ENCODE measurements at places on chromosomes 6 and 20.

- peaks cover 13% of the 10 kb centered on the region for H3K4me1 ChIP-seq
- no peak overlapping the region for H3K4me3 ChIP-seq
- H3K36me3 ChIP-seq = peaks cover 45% of the 10 kb centered on the region
- no peak for DNase-seq
- no peaks in the 10 kb centered on the region for H3K27me3 ChIP-seq
These were observed 38.6 kb upstream of the PLCG1 start for GRCh38 chr20:41098703-41099250.

- H3K27me3 ChIP-seq = peaks cover 12% of the 10 kb centered on the region
- H3K27ac ChIP-seq = no peak overlapping the region
- H3K36me3 ChIP-seq = no peaks in the 10 kb centered on the region
- no peak for DNase-seq
These were observed 12.4 kb downstream of the ADGRF5 start for GRCh38 chr6:46909371-46909770.

- H3K4me1 ChIP-seq = no peaks in the 10 kb centered on the region
- no peak for DNase-seq
- H3K27me3 ChIP-seq = peaks cover 5% of the 10 kb centered on the region
These were observed 49.2 kb downstream of the GMDS start for GRCh38 chr6:2196079-2196679.

DNA sequence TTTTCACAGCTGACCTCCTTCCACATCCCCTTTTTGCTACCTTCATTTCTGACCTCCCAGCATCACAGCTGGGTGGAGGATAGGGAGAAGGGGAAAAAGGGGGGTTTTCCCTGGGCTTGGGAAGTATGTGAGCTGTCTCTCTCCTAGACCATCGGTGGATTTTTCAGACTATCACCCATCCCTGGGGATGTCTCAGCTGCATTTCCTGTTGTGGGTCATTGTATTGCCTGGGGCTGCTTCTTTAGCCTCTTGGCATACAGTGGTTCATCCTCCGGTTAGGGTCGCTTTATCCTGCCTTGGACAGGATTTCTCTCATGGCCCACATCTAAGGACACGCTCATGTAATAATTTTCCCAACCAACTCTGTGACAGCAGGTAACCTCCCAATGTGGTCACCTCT is 142.5 kb upstream of the ARG1 start:
- no peak for DNase-seq
- H3K4me1 ChIP-seq = peaks cover 17% of the 10 kb centered on the region
- no peak overlapping the region for H3K4me3 ChIP-seq
- H3K27ac ChIP-seq = no peak overlapping the region
- no peaks in the 10 kb centered on the region for H3K27me3 ChIP-seq

- H3K4me1 ChIP-seq = peaks cover 28% of the 10 kb centered on the region
- H3K4me3 ChIP-seq = no peak overlapping the region
- H3K27ac ChIP-seq = no peak overlapping the region
- no peaks in the 10 kb centered on the region for H3K36me3 ChIP-seq
- peaks cover 3% of the 10 kb centered on the region for H3K27me3 ChIP-seq
These were observed 38.6 kb upstream of the PIM1 start for GRCh38 chr6:37131104-37131959.

DNA sequence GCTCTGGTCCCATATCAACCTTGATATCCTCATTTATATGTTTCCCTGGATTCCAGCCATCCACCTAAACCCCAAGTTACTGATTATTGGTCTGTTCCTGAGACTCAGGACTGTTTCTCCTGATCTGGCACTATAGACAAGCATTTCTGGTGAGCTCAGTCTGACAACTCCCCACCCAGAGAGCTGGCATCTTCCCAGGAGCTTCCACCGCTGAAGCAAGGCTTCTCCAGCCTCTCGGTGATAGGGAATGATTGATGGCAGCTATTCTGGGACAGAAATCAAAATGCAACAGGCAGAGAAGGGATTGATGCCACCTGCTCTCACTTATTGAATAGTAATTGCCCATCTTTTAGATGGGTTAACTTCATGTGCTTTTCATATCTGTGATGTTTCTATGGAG is 169.7 kb upstream of the GGTLC1 start:
- H3K27me3 ChIP-seq = peaks cover 5% of the 10 kb centered on the region
- DNase-seq = no peak
- no peaks in the 10 kb centered on the region for H3K36me3 ChIP-seq
- H3K4me1 ChIP-seq = peaks cover 8% of the 10 kb centered on the region
- no peak overlapping the region for H3K4me3 ChIP-seq

GRCh38 chr20:62141397-62142251 is 1.6 kb downstream of the PSMA7 start:
- H3K4me3 ChIP-seq = peak overlapping the region; percentile 90
- no peak for DNase-seq
- H3K36me3 ChIP-seq = peaks cover 45% of the 10 kb centered on the region
- H3K27ac ChIP-seq = peak overlapping the region; percentile 91
- no peaks in the 10 kb centered on the region for H3K27me3 ChIP-seq

GRCh38 chr6:130890521-130890971 is 63.3 kb downstream of the SMLR1 start:
- DNase-seq = no peak
- no peaks in the 10 kb centered on the region for H3K4me1 ChIP-seq
- H3K27me3 ChIP-seq = no peaks in the 10 kb centered on the region
- no peak overlapping the region for H3K27ac ChIP-seq
- H3K36me3 ChIP-seq = no peaks in the 10 kb centered on the region
- H3K4me3 ChIP-seq = no peak overlapping the region

GRCh38 chr6:111944541-111944940 is 71.3 kb upstream of the FYN start:
- no peaks in the 10 kb centered on the region for H3K4me1 ChIP-seq
- H3K4me3 ChIP-seq = no peak overlapping the region
- DNase-seq = no peak
- H3K27me3 ChIP-seq = peaks cover 9% of the 10 kb centered on the region
- peaks cover 2% of the 10 kb centered on the region for H3K36me3 ChIP-seq
- H3K27ac ChIP-seq = no peak overlapping the region

- no peak overlapping the region for H3K4me3 ChIP-seq
- no peaks in the 10 kb centered on the region for H3K36me3 ChIP-seq
- H3K4me1 ChIP-seq = no peaks in the 10 kb centered on the region
These were observed 134.7 kb downstream of the PACRG start for GRCh38 chr6:162862462-162862861.

GRCh38 chr6:157063923-157064322 is 259.4 kb downstream of the TMEM242 start:
- H3K36me3 ChIP-seq = peaks cover 2% of the 10 kb centered on the region
- no peak overlapping the region for H3K27ac ChIP-seq
- peaks cover 48% of the 10 kb centered on the region for H3K4me1 ChIP-seq
- H3K4me3 ChIP-seq = no peak overlapping the region
- no peak for DNase-seq

- no peak for DNase-seq
- H3K36me3 ChIP-seq = no peaks in the 10 kb centered on the region
- peaks cover 3% of the 10 kb centered on the region for H3K27me3 ChIP-seq
- H3K27ac ChIP-seq = no peak overlapping the region
These were observed 17.4 kb upstream of the AKAP7 start for GRCh38 chr6:131117878-131118277.

DNA sequence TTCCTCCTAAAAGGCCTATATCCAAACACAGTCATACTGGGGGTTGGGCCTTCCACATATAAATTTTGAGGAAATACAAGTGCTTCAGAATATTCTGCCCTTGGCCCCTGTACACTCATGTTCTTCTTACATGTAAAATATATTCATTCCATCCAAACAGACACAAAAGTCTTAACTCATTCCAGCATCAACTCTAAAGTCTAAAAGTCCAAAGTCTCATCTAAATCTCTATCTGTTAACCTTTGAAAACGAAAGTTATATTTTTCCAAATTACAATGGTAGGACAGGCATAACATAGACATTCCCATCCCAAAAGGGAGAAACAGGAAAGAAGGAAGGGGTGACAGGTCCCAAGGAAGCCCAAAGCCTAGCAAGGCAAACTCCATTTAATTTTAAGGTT is 215.4 kb upstream of the THBS2 start:
- H3K4me1 ChIP-seq = no peaks in the 10 kb centered on the region
- no peak for DNase-seq
- no peak overlapping the region for H3K27ac ChIP-seq
- H3K36me3 ChIP-seq = no peaks in the 10 kb centered on the region

- DNase-seq = no peak
- H3K27me3 ChIP-seq = no peaks in the 10 kb centered on the region
- H3K27ac ChIP-seq = no peak overlapping the region
- H3K4me3 ChIP-seq = no peak overlapping the region
- H3K4me1 ChIP-seq = peaks cover under 1% of the 10 kb centered on the region
- peaks cover 4% of the 10 kb centered on the region for H3K36me3 ChIP-seq
These were observed 25.3 kb downstream of the MAPK13 start for GRCh38 chr6:36155662-36156061.

DNA sequence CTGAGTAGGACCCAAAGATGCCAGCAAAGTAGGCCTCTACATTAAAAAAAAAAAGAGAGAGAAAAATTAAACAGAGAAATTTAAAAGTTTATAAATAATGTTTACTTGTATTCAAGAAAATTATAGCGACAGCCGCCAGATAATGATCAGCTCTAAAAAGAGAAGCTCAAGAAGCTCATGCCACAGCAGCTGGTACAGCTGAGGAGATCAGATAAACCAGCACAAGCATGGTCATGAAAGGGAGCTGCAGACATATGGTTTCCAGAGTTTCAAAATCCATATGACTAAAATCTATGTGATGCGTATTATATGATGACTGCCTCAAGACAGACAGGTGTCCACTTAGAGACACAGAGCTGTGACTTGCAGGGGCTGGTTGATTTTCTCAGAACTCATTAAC is 13.6 kb upstream of the HLA-C start:
- H3K36me3 ChIP-seq = no peaks in the 10 kb centered on the region
- DNase-seq = no peak
- peaks cover 24% of the 10 kb centered on the region for H3K27me3 ChIP-seq
- H3K4me1 ChIP-seq = peaks cover 12% of the 10 kb centered on the region
- H3K4me3 ChIP-seq = no peak overlapping the region
- no peak overlapping the region for H3K27ac ChIP-seq

DNA sequence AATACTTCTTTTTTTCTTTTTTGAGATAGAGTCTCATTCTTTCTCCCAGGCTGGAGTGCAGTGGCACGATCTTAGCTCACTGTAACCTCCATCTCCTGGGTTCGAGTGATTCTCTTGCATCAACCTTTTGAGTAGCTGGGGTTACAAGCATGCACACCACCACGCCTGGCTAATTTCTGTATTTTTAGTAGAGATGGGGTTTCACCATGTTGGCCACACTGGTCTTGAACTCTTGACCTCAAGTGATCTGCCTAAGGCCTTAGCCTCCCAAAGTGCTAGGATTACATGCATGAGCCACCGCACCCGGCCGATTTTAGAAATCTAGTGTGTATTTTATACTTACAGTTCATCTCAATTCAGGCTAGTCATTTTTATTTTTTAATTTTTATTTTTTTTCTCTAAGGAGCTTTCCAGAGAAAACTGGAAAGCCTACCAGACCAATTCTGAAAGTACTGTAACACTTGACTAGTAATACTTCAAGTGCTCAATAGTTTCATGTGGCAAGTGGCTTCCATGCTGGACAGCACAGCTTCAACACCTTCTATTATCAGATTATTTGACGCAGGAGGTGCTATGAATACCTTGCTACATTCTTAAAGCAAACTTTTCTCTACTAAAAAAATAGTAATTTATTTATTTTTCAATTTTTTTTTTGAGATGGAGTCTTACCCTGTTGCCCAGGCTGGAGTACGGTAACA is 25.0 kb downstream of the POLR1C start:
- H3K4me3 ChIP-seq = no peak overlapping the region
- no peaks in the 10 kb centered on the region for H3K4me1 ChIP-seq
- H3K27me3 ChIP-seq = no peaks in the 10 kb centered on the region
- H3K27ac ChIP-seq = no peak overlapping the region
- DNase-seq = no peak

GRCh38 chr20:47048054-47048453 is 153.4 kb downstream of the EYA2 start:
- H3K36me3 ChIP-seq = no peaks in the 10 kb centered on the region
- H3K27me3 ChIP-seq = peaks cover 7% of the 10 kb centered on the region
- H3K27ac ChIP-seq = no peak overlapping the region
- no peaks in the 10 kb centered on the region for H3K4me1 ChIP-seq
- no peak overlapping the region for H3K4me3 ChIP-seq

DNA sequence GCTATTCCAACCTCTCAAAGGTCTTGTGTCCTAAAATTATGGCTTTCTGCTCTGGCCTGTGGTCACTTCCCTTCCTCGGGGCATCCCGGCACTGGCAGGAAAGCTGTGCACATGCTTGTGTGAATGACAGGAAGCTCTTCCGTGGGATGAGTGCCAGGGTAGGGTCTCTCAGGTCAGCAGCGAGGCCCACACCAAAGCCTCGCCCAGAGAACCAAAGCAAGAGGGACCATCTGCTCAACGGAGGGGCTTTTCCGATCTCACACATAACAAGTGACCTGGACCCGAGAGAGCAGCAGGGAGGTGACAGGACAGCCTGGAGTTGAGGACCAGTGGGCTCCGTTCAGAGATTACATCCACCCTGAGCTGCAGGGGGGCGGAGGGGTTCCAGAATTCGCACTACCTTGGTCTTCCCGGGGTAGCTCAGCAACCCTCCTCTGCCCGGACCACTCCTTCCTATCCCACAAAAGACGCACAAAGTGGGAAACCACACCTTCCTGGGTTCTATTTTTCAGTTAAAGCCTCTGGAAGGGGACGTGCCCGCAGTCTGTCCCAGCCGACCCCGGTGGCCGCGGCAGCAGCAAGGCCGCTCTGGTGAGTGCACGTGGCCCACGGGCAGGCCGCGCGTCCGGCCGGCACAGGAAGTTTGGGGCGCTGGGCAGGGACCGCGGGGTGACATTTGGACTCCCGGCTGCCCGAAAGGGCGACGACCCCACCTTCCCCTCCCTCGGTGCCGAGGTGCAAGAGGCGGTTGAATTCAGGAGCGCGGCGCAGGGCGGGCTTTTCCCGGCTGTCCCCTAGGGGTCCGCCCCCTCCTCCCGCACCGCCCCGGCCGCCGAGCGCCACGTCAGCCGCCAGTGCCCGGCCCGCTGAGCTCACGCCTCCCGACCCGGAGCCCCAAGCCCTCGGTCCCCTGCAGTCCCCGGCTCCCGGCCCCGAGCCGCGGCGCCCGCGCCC is 988 bp downstream of the TXNDC5 start:
- DNase-seq = peak; percentile 38
- peak overlapping the region; percentile 87 for H3K4me3 ChIP-seq
- peaks cover 8% of the 10 kb centered on the region for H3K36me3 ChIP-seq
- no peaks in the 10 kb centered on the region for H3K27me3 ChIP-seq
- H3K4me1 ChIP-seq = peaks cover 20% of the 10 kb centered on the region
- peak overlapping the region; percentile 64 for H3K27ac ChIP-seq

DNA sequence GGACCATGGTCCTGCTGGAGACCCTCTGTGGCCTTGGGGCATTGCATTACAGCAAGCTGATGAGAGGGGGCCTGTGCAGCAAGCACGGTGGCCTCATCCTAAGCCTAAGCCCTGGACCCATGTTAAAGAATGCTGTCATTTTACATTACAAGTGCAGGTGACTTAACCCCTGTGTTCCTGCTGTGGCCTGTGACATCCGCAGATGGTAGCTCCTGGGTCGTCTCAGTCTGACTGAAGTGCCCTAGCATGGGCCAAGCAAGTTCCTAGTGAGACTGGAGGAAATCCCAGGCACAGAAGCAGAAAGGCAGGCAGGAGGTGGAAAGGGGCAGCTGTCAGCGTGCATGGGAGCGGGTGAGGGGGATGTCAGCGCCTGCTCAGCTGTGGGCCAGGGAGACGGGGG is 252.4 kb downstream of the FNDC1 start:
- H3K27ac ChIP-seq = no peak overlapping the region
- no peak overlapping the region for H3K4me3 ChIP-seq
- DNase-seq = no peak
- H3K27me3 ChIP-seq = no peaks in the 10 kb centered on the region

Measured in activated T-helper 1 cell treated with anti-CD3 and anti-CD28 coated beads, Interleukin-12 subunit alpha, Interleukin-12 subunit beta, Interleukin-2, Interleukin-4 antibody, amounts not matched to agents 30 ng/mL and 10 ng/mL and 1 ng/mL, durations not matched to agents 14 hours and 24 hours and 36 hours (primary cell).